ENCODE measurements at places on chromosomes 4 and X.

DNA sequence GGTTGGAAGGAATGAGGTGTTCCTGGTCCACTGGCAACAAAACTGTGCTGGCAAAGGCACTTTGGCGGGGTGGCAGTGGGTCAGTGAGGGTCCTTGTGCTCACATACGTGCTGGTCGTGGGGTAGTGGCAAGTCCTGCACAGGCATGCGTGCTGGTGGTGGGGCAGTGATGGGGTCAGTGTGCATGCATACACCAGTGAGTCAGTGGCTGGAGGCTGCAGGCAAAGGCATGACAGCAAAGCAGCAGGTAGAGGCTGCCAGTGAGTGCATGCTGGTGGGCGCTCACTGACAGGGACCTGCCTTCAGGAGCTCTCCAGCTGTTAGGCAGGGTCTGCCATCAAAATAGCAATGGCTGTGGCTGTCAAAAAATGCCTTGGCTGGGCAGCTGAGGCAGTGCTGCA is 42.1 kb downstream of the TMPRSS11E start:
- no peaks in the 10 kb centered on the region for H3K36me3 ChIP-seq
- DNase-seq = no peak
- no peaks in the 10 kb centered on the region for H3K27me3 ChIP-seq
- no peak overlapping the region for H3K4me3 ChIP-seq
- no peak overlapping the region for H3K27ac ChIP-seq

DNA sequence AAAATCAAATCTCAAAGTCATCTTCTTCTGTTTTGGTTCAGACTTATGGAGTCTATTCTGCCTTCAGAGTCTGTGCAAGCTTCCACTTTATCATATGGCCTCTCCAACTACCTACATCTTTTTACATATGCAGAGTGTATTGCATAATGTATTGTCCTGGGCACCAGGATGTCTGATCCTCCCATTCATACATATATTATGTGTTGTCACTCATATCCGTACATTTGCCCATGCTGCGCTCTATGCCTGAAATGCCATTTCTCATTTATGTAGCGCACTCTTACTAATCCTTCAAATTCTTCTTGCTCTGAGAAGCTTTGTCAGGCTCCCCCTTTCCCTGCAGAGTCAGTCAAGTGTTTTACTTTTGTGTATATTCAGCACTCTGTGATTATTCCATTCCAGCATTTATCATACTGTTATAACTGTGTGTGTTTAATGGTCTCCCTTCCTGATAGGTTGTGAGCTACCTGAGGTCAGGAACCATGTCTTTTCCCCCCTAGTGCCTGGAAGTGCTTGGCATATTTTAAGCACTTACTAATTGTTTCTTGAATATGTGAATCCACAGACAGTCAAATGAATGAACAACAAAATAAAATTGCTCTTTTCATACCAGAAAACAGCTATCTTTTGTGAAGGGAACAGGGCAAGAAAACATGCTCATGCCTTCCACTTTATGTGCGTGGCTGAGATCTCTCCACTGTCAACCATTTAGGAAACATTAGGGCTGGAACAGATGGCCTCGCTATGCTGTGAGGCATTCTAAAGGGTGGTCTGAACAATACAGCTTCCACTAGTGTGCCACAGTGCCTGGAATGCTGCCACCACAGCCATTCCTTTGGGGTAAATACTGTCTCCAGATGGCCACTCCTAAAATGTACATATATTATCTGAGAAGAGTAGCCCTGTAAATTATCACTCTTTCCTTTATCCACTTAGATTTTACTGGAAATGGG is 81.8 kb downstream of the GLUD2 start:
- no peaks in the 10 kb centered on the region for H3K4me1 ChIP-seq
- no peaks in the 10 kb centered on the region for H3K27me3 ChIP-seq
- no peak for DNase-seq
- H3K4me3 ChIP-seq = no peak overlapping the region
- H3K36me3 ChIP-seq = no peaks in the 10 kb centered on the region

GRCh38 chr4:110005461-110006056 is 92.9 kb downstream of the EGF start:
- no peaks in the 10 kb centered on the region for H3K4me1 ChIP-seq
- H3K27ac ChIP-seq = no peak overlapping the region
- no peaks in the 10 kb centered on the region for H3K36me3 ChIP-seq
- no peak overlapping the region for H3K4me3 ChIP-seq
- H3K27me3 ChIP-seq = no peaks in the 10 kb centered on the region

GRCh38 chr4:41751449-41752061 is 3.0 kb upstream of the PHOX2B start:
- no peak overlapping the region for H3K27ac ChIP-seq
- peak; percentile 54 for DNase-seq
- peaks cover 3% of the 10 kb centered on the region for H3K36me3 ChIP-seq
- H3K4me3 ChIP-seq = peak overlapping the region; percentile 60
- peaks cover 33% of the 10 kb centered on the region for H3K4me1 ChIP-seq

- no peak for DNase-seq
- no peaks in the 10 kb centered on the region for H3K27me3 ChIP-seq
- H3K4me1 ChIP-seq = peaks cover 19% of the 10 kb centered on the region
- no peaks in the 10 kb centered on the region for H3K36me3 ChIP-seq
- H3K27ac ChIP-seq = peak overlapping the region; percentile 94
Observed at GRCh38 chrX:38357747-38358673, 5.6 kb downstream of the OTC start.

GRCh38 chr4:113077575-113077974 is 28.1 kb downstream of the ANK2 start:
- H3K36me3 ChIP-seq = no peaks in the 10 kb centered on the region
- H3K27me3 ChIP-seq = no peaks in the 10 kb centered on the region
- no peak for DNase-seq
- H3K4me1 ChIP-seq = peaks cover 16% of the 10 kb centered on the region
- H3K27ac ChIP-seq = no peak overlapping the region

DNA sequence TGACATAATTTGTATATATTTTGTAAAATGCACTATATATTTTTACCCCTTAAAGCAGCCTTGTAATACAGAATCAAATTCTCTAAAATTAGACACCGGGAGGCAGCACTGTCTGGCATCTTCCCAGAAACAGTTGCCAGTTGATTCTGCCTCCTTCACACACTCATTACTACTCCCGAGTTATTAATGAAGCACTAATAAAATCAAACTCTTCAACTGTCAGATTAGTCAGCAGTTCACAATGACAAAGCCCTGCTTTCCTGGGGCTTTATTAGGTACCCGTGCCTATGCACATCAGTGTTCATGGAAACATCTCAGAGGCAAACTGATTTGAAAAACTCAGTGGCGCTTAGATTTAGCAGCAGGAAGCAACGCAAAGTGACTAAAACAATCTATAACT is 103.5 kb upstream of the VEGFC start:
- no peaks in the 10 kb centered on the region for H3K27me3 ChIP-seq
- H3K4me3 ChIP-seq = no peak overlapping the region
- peaks cover 17% of the 10 kb centered on the region for H3K4me1 ChIP-seq
- no peak overlapping the region for H3K27ac ChIP-seq
- H3K36me3 ChIP-seq = no peaks in the 10 kb centered on the region

DNA sequence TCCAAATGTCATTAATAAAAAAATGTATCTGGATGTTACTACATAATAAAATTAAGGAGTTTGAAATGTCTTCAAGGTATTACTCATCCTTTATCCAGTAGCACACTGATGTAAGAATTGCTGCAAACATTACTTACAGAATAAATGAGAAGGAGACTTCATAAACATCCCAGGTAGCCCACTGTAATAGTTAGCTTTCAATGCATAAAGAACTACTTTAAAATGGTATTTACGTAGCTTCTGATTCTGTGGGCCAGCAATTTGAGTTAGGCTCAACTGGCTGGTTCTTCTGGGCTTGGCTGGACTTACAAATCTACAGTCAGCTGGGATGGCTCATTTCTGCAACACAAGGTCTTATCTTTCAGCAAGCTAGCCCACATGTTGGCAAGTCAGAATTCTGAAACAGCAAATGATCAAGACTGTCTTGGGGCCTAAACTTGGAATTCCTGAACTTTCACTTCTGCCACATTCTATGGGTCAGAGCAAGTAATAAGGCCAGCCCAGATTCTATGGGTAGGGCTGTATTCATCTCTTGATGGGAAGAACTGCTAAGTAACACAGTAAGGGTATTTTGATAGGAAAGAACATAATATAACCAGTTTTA is 522.5 kb downstream of the IQCM start:
- H3K4me3 ChIP-seq = no peak overlapping the region
- H3K27ac ChIP-seq = no peak overlapping the region
- DNase-seq = no peak
- H3K36me3 ChIP-seq = no peaks in the 10 kb centered on the region
- no peaks in the 10 kb centered on the region for H3K4me1 ChIP-seq

DNA sequence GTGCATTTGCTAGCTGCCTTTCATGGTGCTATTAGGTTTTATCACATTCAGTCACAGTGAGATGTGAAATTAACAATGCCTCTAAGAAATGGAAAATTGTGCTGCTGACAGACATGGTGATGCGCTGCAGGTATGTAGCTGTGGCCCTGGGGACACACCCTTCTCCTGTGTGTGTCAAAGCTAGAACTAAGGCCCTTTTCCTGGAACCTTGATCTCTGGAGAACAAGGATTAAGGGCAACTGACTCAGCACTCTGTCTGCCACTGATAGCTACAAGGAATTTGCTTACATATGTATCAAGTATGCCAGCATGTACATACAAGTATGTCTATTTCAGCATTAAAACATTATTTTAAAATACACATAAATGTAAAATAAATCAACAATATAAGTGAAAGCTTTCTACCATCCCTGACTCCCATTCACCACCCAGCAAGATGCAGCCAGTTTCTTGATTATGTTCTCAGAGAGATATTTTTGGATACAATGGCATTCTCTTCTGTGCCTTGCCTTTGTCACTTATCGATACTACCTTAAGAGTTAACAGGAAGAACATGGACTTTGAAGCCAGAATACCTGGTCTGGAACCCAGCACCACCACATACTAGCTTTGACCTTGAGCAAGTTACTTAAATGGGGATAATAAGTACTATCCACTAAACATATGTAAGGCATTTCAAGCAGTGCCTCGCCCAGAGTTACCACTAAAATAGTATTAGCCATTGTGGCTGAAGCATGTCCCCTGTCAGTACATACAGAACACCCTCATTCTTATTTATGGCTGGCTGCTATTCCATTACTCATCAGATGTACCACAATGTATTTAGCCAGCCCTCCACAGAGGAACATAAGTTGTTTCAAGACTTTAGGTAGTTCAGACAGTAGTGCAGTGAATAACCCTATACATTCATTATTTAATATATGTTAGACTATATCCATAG is 68.5 kb downstream of the NPNT start:
- no peaks in the 10 kb centered on the region for H3K36me3 ChIP-seq
- H3K27me3 ChIP-seq = no peaks in the 10 kb centered on the region
- peaks cover 16% of the 10 kb centered on the region for H3K4me1 ChIP-seq
- no peak for DNase-seq
- H3K4me3 ChIP-seq = no peak overlapping the region

DNA sequence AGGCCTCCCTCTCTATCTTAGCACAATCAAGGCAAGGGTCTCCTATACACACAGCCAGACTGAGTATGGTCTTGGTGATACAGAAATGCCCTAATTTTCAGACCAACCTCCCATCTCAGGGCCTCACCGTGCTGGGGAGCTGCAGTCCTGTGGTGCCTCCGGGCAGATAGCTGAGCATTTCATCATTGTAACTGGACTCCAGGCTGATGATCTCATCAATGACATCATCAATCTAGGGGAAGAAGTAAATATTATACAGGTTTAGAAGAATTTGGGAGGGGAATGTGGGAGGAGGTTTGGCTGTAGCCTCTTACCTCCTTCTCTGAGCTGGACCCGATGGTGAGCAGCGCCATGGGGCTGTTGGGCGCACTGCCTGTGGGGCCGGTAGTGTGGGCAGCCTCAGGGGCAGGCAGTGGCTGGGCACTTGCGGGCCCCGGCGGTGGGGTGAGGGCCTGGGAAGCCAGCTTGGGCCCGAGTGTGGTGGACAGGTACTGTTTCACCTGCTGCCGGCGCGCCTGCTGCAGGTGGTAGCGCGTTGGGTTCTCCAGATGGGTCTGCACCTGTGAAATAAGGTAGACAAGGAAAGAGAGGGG is 5.2 kb downstream of the TFE3 start:
- no peak for DNase-seq
- peak overlapping the region; percentile 48 for H3K27ac ChIP-seq
- peak overlapping the region; percentile 47 for H3K4me3 ChIP-seq
- H3K27me3 ChIP-seq = peaks cover 9% of the 10 kb centered on the region
- H3K4me1 ChIP-seq = peaks cover 28% of the 10 kb centered on the region
- H3K36me3 ChIP-seq = peaks cover 18% of the 10 kb centered on the region

DNA sequence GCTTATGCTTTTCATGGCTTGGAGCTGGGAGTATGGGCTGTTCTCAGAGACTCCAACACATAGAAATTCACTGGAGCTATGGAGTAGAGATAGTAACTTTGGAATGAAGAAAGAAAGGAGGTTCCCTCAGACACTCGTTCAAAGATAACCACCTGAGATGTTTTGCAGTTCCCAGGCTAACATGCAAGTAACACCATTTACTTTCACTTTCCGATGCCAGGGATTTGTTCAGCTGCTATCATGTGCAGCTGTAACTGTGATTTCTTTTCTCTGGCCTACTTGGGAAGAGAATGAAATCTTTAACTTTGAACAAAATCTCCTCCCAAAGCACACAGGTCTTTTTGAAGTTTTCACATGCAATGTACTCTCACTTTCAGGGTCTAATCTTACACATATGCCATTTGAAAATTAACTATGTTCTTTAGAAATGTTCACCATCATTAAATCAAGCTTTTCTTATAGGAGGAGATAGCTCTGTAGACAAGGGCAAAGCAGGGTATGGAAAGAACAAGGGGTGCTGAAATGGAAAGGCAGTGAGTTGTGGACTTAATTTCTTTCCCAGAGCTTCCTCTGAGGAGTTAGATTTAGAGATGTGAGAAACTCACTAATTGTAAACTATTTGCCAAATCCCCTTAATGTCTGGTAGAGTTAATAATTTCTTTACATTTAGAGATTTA is 514.3 kb downstream of the PDHA2 start:
- no peaks in the 10 kb centered on the region for H3K27me3 ChIP-seq
- DNase-seq = no peak
- no peaks in the 10 kb centered on the region for H3K4me1 ChIP-seq
- no peaks in the 10 kb centered on the region for H3K36me3 ChIP-seq
- no peak overlapping the region for H3K4me3 ChIP-seq

- H3K4me3 ChIP-seq = no peak overlapping the region
- DNase-seq = no peak
- peaks cover 12% of the 10 kb centered on the region for H3K4me1 ChIP-seq
- peaks cover 2% of the 10 kb centered on the region for H3K27me3 ChIP-seq
- H3K27ac ChIP-seq = no peak overlapping the region
Observed at GRCh38 chr4:86038037-86038436, 321.8 kb downstream of the MAPK10 start.
